ENCODE measurements at places on chromosomes 6 and 20. TPM values are rescaled to one million over a fixed set of nuclear protein-coding genes. Genes with fewer than 3 reads are reported as not detected.

GRCh38 chr6:35922139-35922554 lies 1.2 kb upstream of the SRPK1 start:
- DNase-seq, result no peak

DNA sequence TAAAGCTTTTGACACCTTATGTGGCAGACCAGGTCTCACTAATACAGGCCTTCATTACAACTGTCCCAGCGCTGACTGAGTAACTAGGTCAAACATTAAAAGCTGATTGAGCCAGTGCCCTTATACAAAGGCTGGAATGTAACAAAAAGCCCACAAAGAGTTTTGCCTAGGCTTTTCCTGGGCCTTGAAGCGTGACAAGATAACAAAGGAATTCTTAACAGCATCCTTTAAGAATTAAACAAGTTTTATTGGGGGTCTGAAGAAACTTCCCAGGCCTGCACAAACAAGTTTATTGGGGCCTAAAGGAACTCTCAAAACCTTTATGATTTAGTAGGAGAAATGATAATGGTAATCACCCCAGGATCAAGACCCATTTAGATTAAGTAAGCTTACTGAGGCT lies 267.6 kb upstream of the FAM83B start:
- no peak for DNase-seq

DNA sequence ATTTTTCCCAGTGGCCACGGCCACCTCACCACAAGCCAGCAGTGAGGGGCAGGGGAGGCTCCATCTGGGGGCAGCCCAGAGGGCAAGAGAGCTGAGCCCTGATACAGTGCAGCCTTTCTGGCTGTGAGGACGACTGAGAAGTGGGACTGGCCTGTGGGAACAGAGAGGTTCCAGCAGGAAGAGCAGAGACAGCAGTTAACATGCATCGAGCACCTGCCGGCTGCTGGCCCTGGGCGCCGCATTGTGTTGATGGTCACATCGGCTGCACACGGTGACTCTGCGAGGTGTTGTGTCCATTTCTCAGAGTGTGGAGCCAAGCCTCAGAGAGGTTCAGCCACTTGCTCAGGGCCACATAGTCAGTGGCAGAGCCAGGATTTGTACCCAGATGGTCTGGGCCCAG lies 9.8 kb downstream of the FOXS1 start:
- DNase-seq, result no peak

GRCh38 chr20:56350842-56351241 lies 7.9 kb upstream of the FAM210B start:
- no peak for DNase-seq

TUBB1 gene
- polyA plus RNA-seq, result not detected

PDE10A gene
- polyA plus RNA-seq, result 0.64 TPM

TDP2 gene
- polyA plus RNA-seq, result 54.8 TPM

COL10A1 gene
- polyA plus RNA-seq, result not detected

CRISP3 gene
- not detected for polyA plus RNA-seq

DNA sequence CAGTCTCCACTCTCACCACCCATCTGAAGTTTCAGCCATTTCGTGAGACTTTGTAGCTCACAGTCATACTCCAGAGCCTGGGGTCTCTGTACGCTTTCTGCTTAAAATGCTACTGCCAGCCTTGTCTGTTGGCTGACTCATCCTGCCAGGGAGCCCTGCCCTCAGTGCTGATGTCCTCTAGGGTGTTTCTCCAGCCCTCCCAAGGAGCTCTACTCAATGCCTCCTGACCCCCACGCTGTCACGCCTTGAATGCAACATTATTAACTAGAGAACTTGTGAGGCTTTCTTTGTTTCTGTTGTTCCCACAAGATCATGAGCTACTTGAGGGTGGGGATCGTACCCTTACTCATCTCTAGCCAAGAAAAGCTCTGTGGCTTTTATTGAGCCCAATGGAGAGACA lies 20.1 kb downstream of the KIF16B start:
- DNase-seq, result no peak

DNA sequence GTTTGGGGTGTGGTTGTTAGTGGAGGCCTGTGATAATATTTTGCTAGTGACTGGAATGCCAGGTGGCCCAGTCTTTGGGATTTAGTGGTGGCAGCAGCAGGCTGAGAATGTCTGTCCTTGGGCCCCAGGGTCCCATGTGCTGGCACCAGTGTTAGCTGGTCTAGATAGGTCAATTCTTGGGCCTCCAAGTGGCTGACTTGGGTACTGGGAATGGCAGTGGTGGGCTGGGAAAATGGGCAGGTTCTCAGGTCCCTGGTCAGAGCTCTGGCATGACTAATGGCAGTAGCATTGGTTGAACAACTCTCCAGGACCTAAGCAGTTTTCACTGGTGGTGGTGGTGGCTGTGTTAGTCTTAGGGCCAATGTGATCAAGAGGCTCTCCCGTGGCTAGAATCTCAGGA lies 50.3 kb downstream of the OLIG3 start:
- DNase-seq, result no peak

GGTLC1 gene
- not detected for polyA plus RNA-seq

GRCh38 chr6:5411414-5411813 lies 150.1 kb downstream of the FARS2 start:
- no peak for DNase-seq

HSPA12B gene
- 2.7 TPM for polyA plus RNA-seq

- no peak for DNase-seq
Observed at GRCh38 chr6:113461153-113461932, 395.8 kb upstream of the MARCKS start.

GRCh38 chr6:107032051-107032450 lies 4.1 kb downstream of the MTRES1 start:
- no peak for DNase-seq

GRCh38 chr6:894274-894673 lies 201.3 kb upstream of the EXOC2 start:
- no peak for DNase-seq

DNA sequence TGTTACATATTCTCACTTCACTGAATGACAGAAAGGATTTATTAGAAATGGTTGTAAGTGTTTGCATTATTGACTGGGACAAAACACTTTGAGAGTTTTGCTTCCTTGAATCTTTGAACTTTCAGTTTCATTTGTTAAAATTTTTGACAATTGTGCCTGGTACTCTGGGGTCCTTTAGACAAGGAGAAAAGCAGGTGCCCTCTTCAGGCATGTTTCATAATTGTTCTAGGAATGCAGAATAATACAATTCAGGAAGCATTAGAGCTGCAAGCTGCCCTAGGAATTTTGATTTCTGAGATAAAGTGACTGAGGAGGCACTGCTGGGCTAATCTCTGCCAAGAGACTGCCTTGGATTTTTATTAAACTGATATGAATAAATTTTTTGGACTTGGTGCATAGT lies 49.7 kb downstream of the TOP1 start:
- no peak for DNase-seq

DNA sequence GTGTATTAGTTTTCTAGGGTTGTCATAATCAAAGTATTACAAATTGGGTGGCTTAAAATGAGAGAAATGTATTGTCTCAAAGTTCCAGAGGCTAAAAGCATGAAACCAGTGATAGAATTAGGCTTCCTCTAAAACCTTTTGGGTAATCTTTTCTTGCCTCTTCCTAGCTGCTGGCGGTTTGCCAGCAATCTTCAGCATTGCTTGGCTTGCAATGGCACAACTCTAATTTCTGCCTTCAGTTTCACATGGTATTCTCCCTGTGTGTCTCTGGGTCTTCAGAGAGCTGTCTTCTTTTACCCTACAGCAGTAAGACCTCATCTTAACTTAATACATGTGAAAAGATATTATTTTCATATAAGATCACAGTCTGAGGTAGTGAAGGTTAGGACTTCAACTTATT lies 479.1 kb upstream of the GJE1 start:
- no peak for DNase-seq

GTSF1L gene
- not detected for polyA plus RNA-seq

DNA sequence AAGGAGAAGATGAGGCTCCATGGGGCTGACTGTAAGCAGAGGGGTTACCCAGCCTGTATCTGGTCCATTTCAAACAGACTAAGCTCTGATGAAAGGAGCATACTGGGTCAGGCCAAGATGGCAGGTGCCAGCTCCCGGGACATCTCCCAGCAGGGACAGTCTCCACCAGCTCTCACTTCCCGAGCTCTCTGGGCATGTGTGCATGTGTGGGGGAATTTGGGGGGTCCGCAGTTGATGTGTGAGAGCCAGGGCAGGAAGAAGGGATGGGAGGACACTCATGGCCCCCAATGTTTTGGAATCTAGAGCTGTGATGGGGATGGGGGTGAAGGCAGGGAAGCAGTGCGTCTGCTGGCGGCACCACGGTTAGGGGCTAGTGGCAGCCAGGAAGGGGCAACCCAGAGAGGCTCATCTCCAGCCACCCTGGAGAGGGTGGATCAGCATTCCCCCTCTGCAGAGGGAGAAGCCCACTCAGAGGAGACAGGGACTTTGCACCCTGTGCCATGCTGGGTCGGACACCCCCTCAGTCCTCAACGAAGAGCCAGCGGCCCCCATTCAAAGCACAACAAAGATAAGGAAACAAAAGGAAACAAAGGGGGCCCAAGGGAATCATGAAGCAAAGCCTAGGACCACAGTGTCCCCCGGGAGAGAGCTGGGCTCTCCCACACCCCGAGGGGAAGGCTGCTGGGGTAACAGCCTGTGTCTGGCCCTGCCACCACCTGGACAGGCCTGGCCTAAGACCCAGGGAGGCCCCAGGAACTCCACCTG lies 52.4 kb downstream of the DSTN start:
- DNase-seq, result no peak

DNA sequence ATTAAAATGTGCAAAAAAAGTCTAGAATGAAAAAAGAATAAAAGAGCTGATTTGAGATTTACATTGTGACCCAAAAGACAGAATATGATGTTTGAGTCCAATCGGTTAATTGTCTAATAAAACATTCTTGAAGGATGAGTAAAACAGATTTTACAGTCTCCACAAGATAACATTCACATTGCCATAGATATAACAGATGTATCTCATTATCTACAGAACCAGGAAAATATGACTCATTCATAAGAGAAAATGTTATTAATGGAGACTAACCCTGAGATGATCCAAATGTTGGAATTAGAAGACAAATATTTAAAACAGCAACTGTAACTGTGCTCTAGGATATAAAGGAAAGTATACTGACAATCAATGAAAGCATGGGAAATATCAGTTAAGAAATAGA lies 141.7 kb downstream of the RFX6 start:
- DNase-seq, result no peak

DNA sequence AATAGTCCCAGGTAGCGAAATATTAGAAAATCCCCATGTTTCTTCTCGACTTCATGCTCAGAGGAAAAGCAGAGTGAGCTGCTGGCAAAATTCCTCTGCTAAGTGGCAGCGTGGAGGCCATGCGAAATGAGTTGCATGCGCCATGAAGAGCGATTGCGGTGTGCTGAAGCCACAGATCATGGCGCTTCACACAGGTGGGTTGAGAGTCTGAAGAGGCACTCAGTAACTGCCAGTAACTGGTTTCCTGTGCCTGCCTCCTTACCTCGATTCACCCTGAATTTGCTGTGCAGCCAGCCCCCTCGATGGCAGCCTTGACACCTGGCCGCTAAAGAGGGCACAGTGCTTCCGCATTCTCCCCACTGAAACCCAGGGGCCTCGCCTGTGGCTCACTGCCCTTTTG lies 301.5 kb downstream of the NRN1 start:
- DNase-seq, result no peak

DNA sequence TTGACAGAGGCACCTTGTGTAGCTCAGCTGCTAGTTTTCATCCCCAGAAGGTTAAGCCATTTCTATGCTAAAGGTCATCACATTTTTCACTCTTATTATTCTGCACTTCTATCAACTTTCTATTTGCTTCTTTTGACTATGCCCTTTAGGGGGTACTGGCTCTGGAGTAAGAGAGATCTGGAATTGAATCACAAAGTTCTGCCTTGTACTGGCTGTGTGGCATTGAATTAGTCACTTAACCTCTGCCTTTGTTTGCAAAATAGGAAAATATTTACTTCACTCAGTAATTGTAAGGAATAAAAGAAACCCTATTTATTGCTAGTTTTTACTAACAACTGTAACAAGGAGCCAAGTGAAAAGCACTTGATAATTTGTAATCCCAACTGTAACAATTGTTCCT lies 56.8 kb upstream of the MTRF1L start:
- DNase-seq, result no peak

GRM1 gene
- polyA plus RNA-seq, result 0.44 TPM

GRCh38 chr6:6711832-6712448 lies 123.4 kb downstream of the LY86 start:
- no peak for DNase-seq

DNA sequence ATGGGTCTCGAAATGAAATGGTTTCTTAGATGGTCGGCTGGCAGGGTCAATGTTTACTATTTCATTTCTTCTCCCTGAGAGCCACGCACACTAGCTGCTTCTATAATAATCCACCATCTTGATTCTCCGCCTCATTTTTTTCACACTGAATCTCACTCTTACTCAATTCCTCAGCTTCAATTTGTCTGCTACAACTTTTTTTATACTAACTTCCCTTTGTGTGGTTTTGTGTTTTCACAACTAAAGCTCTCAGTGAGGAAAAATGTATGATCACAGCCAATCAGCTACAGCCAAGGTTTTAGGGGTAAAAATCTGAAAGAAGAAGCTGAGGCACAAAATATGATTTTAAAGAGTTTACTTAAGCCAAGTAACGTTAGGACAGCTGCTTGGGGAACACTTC lies 1309.4 kb downstream of the EPHA7 start:
- no peak for DNase-seq

GRCh38 chr6:84222426-84222825 lies 5.0 kb downstream of the CEP162 start:
- DNase-seq, result no peak

DNA sequence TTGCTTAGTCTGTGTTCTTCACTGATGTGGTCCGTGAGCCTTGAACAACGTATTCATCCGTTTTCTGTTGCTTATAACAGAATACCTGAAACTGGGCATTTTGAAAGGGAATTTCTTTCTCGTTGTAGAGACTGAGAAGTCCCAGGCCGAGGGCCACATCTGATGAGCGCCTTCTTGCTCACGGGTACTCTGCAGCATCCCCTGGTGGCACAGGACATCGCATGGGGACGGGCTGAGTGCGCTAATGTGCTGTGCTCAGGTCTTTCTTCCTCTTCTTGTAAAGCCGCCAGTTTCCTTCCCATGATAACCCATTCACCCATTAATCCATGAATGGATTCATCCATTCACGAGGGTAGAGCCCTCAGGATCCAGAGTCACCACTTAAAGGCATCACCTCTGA lies 161.0 kb downstream of the NFATC2 start:
- no peak for DNase-seq

GRCh38 chr20:21562656-21563055 lies 48.8 kb upstream of the NKX2-2 start:
- no peak for DNase-seq
